Esophagus squamous epithelium (tissue), 5 donors: ENCODE measurements at places on chromosomes 13 and 19.

DNA sequence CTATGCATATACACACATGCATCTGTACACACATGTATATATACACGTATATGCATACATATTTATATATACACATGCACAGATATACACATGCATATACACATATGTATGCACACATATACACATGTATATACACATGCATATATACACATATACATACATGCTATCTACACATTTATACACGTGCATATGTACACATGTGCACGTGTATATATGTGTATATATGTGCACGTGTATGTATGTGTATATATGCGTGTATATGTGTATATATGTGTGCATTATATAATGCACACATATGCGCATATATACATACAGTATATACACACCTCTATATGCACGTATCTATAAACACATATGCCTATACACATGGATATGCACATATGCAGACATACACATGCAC lies 17.8 kb downstream of the ARHGEF7 start:
- no peak for DNase-seq

DNA sequence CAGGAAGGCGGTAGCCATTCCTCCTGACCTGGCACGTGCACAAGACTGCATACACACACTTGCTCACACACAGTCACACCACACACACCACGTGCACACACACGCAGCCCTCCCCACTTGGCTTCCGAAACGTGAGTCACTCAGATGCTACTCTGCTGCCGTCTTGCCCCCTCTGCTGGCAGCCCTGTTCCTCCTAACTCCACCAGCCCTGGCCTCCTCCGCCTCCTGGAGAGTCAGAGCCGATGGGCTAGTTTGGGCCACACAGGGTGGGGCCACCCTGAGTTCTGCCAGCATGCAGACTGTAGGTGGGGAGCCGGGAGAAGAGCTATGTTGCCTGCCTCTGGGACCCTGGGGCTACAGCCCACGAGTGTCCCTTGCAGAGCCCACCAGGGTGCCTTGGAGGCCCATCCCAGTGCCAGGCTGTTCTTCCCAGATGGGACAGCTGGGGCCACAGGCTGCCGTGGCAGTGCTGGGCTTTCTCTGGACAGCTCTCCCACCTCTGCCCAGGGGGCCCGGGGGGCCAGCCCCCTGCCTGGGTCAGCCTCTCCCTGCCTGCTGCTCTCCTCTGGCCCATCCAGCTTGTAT lies 12.1 kb downstream of the PIN1 start:
- DNase-seq: no peak

DNA sequence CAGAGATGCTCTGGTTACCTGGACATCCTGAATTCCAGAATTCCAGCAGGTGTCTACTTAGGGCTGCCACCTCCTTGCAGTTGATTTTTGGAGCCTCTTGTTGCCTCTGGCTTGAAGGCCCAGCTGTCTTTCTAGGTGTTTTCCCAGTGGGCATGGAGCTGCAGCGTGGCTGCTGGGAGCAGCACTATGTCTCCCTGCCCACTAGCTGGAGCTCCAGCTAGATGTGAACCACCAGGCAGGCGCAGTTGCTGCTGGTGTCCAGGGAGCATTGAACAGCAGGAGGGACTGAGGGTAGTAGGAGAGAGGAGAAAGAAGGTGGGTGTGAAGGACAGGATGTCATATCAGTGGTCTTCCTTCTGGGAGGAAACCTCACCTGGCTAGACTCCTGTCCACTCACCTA lies 9.9 kb upstream of the SELENOW start:
- DNase-seq: no peak

DNA sequence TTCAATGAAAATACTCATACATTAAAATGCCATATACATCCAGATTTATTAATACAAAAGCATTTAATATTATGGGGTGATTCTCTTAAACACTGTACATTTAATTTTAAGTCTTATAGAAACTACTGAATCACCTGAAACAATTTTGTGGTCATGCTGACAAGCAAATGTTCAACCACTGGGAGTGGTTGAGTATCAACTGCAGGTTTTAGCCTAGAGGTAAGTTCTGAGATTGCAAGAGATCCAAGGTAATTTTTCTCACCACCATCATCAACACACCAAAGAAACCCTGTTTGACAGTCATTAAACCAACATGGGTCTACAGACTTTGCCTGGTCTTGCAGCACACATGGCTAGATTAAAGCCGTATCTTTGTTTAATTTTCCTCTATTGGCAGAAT lies 196.3 kb downstream of the LHFPL6 start:
- DNase-seq: no peak
